SIG-M5 (cell line): ENCODE measurements at places on chromosomes 4 and X.

DNA sequence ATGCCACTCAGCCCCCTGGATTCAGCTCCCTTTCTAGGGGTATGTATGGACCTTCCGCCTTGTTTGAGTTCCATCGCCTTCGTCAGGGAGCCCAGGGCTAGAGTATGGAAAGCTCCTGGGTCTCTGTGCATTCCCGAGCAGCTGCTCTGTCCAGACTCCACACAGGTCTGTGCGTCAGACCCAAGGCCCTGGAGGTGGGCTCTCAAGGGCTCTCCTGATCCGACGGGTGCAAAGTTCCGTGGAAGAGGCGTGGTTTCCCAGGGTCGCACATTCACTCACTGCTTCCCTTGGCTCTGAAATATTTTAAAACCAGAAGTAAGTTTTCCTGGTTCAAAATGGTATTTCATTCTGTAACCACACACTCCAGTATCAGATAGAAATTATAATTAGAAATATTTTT is 863.2 kb downstream of the TRIML1 start:
- DNase-seq: no peak

DNA sequence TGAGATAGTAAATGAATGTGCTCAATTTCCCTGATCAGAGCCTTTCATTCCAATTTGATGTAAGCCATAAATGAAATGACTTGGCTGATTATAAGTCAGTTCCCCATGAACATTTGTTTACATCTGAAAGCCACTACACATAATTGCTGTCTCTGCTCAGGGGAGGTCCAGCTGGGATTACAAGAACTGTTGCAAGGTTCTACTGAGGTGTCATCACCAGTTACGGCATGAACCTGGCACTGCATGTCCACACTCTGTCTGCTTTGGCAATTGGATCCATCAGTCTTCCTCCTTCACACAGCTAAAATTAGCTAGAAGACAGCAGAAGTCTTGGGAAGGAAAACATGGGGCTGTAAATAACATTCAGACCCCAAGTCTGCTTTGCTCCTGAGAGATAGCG is 12.8 kb upstream of the MBNL3 start:
- no peak for DNase-seq

- no peak for DNase-seq
Measured at GRCh38 chr4:126215759-126216158, 901.0 kb downstream of the FAT4 start.

DNA sequence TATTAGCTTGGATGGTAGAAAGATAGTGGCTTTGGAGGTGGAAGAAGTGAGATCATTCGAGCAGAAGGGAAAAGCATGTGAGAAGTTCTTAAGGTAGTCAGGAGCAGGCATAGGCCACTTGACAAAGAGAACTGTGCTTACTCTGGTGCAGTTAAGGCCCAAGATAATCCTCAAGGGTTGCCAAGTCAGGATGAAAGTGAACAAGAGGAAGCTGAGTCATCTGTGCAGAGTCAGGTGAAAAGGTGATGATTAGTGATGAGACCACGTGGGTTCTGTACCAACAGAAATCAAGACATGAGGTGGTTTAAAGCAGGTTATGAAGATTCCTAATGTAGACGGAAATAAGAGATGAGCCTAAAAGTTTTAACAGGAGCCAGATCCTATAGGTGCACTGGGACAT is 369.8 kb downstream of the DTHD1 start:
- DNase-seq: no peak

DNA sequence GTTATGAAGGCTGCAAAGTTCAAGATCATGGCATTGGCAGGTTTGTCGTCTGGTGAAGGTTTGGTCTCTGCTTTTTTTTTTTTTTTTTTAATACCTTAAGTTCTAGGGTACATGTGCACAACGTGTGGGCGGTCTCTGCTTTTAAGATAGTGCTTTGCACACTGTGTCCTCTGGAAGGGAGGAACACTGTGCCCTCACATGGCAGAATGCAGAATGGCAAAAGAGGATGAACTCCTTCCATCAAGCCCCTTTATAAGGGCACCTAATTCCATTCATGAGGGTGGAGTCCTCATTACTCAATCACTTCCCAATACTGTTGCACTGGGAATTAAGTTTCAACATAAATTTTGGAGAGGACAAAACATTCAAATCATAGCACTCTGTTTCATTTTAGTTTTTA is 101.4 kb downstream of the GLRA2 start:
- no peak for DNase-seq
